ENCODE measurements at places on chromosomes 12 and 14. TPM values are rescaled to one million over a fixed set of nuclear protein-coding genes. Genes with fewer than 3 reads are reported as not detected.

DNA sequence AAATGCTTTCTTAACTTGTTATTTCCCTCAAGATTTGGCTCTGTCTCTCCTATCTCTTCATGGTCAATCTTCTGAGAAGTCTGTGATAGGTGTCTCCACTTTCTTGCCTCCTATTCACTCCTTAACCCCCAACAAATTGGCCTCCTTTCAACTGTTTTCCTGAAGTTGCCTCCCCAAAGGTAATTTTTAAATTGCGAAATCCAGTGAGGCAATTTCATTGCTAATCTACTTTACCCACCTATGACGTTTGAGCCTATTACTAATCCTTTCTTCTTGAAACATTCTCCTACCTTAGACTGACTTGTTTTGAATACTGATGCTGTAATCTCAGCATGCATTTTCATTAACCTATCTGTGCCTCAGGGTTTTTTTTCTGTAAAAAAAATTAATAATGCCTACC is 6.0 kb upstream of the KCNH5 start:
- no peak for DNase-seq

GRCh38 chr14:62470935-62471334 is 574.3 kb downstream of the KCNH5 start:
- DNase-seq = no peak

GRCh38 chr14:36035675-36036074 is 140.8 kb downstream of the PTCSC3 start:
- DNase-seq = no peak

Gene VWF
- 95.1 TPM for total RNA-seq

DNA sequence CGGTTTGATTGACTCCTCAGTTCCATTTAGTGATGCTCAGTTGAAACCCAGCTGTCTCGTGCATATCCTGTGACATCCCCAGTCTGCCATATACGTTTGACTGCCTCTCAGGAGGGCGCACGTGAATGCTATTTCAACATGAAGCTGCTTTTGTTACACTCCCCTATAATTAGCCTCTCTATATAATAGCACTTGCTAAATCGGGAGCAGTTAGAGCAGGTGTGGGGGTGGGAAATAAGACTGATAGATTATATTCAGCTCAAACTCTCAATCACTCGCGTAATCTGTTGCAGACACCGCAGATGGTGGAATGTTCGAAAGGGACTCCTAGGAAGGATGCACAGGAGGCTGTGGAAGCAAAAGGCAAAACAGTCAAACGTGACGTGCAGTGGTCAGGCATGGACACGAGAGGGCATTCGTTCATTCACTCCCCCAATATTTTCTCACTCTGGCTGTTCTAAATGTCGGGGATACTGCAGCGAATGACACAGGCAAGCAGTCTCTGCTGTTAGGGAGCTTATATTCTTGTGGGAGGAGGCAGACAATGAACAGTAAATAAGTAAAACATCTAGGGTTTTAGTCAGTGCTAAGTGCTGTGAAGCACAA is 29.8 kb downstream of the KCNA1 start:
- no peak for DNase-seq

DNA sequence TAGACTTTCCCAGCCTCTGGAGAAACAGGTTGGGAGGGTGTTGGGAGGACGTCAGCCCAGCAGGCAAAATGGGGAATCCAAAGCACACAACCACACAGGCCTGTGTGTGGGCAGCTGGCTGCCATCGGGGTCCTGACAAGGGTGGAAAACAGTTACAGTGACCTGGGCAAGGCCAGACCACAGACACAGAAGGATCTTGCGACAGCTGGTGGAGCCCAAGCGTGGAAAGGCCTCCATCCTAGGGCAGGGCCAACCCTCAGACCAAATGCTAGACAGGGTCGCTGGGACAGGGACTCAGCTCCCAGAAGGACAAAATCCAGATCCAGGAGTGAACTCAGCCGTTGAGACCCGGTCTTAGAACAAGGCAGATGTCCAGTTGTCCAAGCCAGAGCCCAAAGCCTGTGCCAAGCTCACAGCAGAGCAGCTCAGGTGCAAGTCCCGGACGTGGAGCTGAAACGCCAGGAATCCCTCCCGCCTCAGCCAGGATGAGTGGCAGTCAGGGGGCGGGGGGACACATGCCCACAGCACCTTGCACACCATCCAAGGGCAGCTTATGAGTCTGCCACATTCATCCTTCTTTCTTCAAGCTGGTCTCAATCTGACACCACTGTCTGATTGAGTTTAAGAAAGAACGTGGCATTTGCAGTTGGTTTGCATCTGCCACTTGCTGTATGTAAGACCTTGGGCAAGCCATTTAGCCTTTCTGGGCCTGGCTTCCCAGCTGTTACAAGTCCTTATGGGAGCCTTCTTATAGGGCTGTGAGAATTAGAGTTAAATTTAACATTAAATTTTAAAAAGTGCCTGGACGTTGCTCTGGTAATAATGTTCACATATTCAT is 37.6 kb downstream of the DEGS2 start:
- no peak for DNase-seq

DNA sequence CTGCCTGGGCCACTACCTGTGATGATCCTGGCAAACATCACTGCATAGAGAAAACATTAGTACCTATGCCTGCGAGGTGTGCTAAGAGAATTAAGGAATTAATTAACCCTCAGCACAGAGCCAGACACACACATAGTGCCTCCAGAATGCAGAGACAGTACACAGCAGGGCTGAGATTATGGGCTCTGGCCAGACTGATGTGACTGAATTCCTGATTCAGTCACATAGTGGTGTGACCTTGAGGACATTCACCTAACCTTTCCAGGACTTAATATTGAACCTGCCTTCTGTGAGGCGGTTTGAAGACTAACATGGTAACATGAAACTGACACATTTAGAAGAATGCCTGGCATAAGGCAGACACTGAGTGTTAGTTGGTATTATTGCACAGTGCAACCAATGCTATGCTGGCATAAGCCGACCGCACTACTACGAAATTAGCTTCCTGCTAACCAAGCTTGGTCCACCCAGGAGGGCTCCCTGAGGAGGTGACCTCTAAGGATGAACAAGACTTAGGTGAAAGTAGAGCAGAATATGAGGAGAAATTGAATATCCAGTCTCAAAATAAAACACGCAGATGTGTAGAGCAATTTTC is 32.0 kb upstream of the SELPLG start:
- DNase-seq = no peak

Gene CPNE6
- total RNA-seq = not detected

DNA sequence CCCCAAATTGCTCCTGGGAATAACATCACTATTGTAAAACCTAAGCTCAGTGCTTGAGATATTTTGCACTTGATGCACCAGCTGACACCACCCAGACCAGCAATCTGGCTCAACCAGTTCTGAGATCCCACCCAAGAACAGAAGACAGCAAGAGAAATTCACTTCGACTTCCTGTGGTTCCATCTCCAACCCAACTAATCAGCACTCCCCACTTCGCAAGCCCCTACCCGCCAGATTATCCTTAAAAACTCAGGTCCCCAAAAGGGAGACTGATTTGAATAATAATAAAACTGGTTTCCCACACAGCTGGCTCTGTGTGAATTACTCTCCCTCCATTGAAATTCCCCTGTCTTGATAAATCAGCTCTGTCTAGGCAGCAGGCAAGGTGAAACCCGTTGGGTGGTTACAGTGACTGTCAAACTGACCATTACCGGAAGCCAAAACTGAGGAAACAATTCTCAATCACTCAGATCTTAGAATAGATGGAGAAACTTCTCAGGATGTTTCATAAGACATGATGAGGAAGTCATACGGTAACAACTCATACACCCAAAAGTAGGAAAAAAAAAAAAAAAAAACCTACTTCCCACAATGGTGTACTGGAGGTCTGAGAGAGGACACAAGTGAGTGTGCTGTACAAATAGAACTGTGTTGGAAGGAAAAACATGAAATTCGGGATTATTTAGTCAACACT is 92.4 kb downstream of the TMTC1 start:
- DNase-seq = no peak

GRCh38 chr12:53952335-53952694 is 2.4 kb upstream of the HOXC12 start:
- no peak for DNase-seq

Gene CDH24
- 0.46 TPM for total RNA-seq

GRCh38 chr14:102588821-102589220 is 3.6 kb upstream of the RCOR1 start:
- DNase-seq = no peak

DNA sequence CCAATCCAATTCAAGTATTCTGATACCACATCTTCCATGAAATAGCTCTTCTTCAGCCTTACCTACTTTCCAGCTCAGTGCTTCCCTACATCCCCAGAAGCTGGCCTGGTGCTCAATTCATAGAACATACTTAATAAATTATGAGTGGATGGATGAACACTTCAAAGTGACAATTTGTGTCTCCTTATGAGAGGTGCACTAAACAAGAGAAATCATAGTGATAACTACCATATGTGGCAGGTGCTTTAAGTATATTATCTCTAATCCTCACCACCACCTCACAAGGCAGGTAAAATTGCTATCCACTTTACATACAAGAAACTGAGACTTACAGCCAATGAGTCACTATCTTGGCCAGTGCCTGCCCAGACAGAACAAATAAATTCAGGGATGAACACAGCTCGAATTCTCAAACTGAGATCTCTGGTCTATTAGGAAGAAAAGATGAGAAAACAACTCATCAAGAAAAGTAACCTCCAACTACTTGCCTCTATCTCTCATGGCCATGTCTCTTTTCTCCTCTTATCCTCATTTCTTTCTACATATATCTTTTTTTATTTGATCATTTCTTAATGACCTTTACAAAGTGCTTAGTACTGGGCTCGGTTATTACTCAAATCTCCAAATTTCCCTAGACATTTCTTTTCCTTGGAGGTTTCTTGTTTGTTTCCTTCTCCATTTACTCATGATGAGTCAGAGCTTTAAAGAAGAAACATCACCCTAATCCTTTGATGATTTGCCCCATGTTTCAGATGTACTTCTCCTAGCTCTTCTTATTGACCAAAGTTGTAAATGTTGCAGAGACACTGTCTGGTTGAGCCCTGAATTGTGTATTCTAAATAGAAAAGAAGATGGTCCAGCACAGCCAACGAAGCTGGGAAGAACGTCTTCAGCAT is 161.5 kb downstream of the RPS29 start:
- DNase-seq = no peak

Gene DNAJC22
- not detected for total RNA-seq

- DNase-seq = no peak
Observed at GRCh38 chr14:64734990-64735389, 30.8 kb downstream of the PLEKHG3 start.

GRCh38 chr12:108316176-108317086 is 22.7 kb downstream of the CMKLR1 start:
- no peak for DNase-seq

Gene CFAP54
- not detected for total RNA-seq

GRCh38 chr12:67811437-67812361 is 163.2 kb downstream of the DYRK2 start:
- no peak for DNase-seq

GRCh38 chr12:19431407-19432308 is 7.6 kb upstream of the AEBP2 start:
- no peak for DNase-seq

DNA sequence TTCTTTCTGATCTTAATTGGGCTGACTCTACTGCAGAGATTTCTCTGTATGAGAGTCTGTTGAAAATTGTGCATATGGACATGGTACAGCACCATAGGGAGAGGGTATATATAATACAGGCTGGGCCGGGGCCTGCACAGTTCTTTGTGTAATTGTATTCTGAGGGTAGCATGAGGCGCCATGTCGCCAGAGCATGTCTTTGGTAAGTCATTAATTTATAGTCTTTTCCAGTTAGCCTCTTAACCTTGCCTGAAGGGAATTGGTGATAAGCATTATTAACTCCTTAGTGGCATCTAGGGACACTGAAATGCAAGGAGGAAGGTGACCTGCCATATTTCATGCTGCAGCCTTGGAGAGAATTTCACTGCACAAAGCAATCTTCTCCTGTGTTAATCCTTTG is 569.9 kb downstream of the TMTC2 start:
- DNase-seq = no peak

Gene MSI1
- total RNA-seq = 0.16 TPM

Gene ESRRB
- 6.7 TPM for total RNA-seq

Gene CLEC4D
- not detected for total RNA-seq

DNA sequence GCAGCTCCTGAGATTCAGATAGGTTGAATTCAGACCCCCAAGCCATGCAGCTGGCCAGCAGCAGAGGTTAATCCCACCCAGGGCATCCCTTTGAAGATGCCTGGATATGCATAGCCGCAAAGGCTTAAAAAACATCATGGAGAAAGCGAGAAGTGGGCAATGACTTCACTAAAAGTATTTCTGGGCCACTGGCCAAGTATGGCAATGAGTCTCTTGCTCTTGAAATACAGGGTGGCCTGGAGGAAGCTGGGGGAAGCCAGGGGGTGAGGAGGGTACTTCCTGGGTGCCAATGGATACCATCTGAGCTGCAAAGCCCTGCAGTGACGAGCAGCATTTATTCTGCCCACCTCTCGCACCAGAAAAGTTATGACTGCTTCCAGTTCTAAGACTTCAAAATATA is 539.3 kb upstream of the TBX3 start:
- peak; percentile 31 for DNase-seq
